Activated B cell treated with CpG ODN at 0.5 μM for 24 hours (primary cell): ENCODE measurements at places on chromosomes 12 and 14. TPM values are rescaled to one million over a fixed set of nuclear protein-coding genes. Genes with fewer than 3 reads are reported as not detected.

RIPK3 gene
- 38.9 and 39.2 TPM in 2 replicates for total RNA-seq

CNOT2 gene
- total RNA-seq: 92.4 and 98.1 TPM in 2 replicates

ADCY4 gene
- 2.3 and 2.4 TPM in 2 replicates for total RNA-seq

NEUROD4 gene
- not detected in 2 replicates for total RNA-seq

MLH3 gene
- total RNA-seq: 20.0 and 21.7 TPM in 2 replicates

GRCh38 chr12:12790956-12791355, 5.5 kb downstream of the APOLD1 start:
- H3K4me1 ChIP-seq: peaks cover 20% of the 10 kb centered on the region
- no peak for DNase-seq
- no peak overlapping the region for H3K4me3 ChIP-seq
- no peaks in the 10 kb centered on the region for H3K27me3 ChIP-seq

- no peak overlapping the region for H3K4me3 ChIP-seq
- H3K27ac ChIP-seq: peak overlapping the region; percentile 70
- peaks cover 3% of the 10 kb centered on the region for H3K36me3 ChIP-seq
- peaks cover 88% of the 10 kb centered on the region for H3K4me1 ChIP-seq
- no peak for DNase-seq
These were observed 223.7 kb downstream of the CHST11 start for GRCh38 chr12:104680491-104680890.

- H3K4me1 ChIP-seq: no peaks in the 10 kb centered on the region
- no peak for DNase-seq
- H3K27me3 ChIP-seq: no peaks in the 10 kb centered on the region
- H3K27ac ChIP-seq: no peak overlapping the region
- no peaks in the 10 kb centered on the region for H3K36me3 ChIP-seq
- no peak overlapping the region for H3K4me3 ChIP-seq
These were observed 244.4 kb downstream of the ATXN7L3B start for GRCh38 chr12:74781991-74782485.

GRCh38 chr12:100184549-100185145, 16.0 kb upstream of the ACTR6 start:
- H3K27me3 ChIP-seq: no peaks in the 10 kb centered on the region
- peaks cover 6% of the 10 kb centered on the region for H3K4me1 ChIP-seq
- DNase-seq: no peak
- H3K4me3 ChIP-seq: no peak overlapping the region
- no peak overlapping the region for H3K27ac ChIP-seq

DNA sequence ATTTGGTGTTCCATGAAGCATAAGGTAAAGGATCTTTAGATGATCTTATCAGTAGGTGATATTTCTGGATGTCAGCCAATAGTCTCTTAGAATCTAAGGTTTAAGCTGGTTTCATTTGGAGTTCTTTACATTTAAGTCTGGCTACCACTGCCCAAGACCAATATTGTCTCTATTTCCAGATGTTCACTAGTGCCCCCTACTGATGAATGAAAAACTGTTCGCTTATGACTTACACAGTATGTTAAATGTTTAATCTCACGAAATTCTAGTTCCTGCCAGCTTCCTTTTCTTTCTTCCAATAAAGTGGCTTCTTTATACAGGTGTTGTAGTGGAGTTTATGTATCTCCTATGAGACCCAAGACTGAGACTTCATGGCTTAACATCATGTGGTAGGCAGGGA, 31.8 kb upstream of the MIS18BP1 start:
- no peak for DNase-seq
- H3K36me3 ChIP-seq: peaks cover 3% of the 10 kb centered on the region
- H3K27ac ChIP-seq: no peak overlapping the region
- H3K27me3 ChIP-seq: peaks cover 5% of the 10 kb centered on the region
- no peak overlapping the region for H3K4me3 ChIP-seq

- H3K4me1 ChIP-seq: no peaks in the 10 kb centered on the region
- H3K27ac ChIP-seq: no peak overlapping the region
- no peak overlapping the region for H3K4me3 ChIP-seq
- no peaks in the 10 kb centered on the region for H3K36me3 ChIP-seq
- no peak for DNase-seq
These were observed 324.5 kb downstream of the NELL2 start for GRCh38 chr12:44551631-44552030.

GRCh38 chr12:116924558-116925453, 14.1 kb downstream of the FBXW8 start:
- DNase-seq: no peak
- H3K4me3 ChIP-seq: peak overlapping the region; percentile 19
- peaks cover 47% of the 10 kb centered on the region for H3K4me1 ChIP-seq
- peaks cover 24% of the 10 kb centered on the region for H3K36me3 ChIP-seq
- no peak overlapping the region for H3K27ac ChIP-seq

- no peaks in the 10 kb centered on the region for H3K36me3 ChIP-seq
- H3K27me3 ChIP-seq: no peaks in the 10 kb centered on the region
- H3K4me1 ChIP-seq: no peaks in the 10 kb centered on the region
- no peak overlapping the region for H3K27ac ChIP-seq
- DNase-seq: no peak
These were observed 101.2 kb upstream of the LRFN5 start for GRCh38 chr14:41505491-41505890.

DNA sequence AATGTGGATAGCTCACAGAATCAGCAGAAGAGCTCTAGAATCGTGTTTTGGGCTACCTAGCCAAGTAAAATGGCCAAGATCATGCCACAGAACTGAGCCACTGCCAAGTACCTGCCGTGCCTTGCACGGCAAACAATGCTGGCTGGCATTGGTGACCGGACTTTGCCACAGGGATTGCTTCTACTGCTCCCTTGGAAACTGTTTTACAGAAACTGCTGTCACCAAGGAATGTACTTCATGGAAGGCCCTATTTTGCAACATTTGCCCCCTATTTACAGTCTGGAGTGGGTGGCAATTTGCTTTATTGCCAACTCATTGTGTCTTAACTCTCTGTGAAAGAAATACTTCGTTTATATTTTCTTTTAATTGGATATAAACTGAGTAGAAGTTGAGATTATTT, 49.0 kb downstream of the BORCS5 start:
- H3K36me3 ChIP-seq: peaks cover 22% of the 10 kb centered on the region
- DNase-seq: no peak
- no peaks in the 10 kb centered on the region for H3K27me3 ChIP-seq
- no peak overlapping the region for H3K4me3 ChIP-seq
- H3K4me1 ChIP-seq: peaks cover 3% of the 10 kb centered on the region

DNA sequence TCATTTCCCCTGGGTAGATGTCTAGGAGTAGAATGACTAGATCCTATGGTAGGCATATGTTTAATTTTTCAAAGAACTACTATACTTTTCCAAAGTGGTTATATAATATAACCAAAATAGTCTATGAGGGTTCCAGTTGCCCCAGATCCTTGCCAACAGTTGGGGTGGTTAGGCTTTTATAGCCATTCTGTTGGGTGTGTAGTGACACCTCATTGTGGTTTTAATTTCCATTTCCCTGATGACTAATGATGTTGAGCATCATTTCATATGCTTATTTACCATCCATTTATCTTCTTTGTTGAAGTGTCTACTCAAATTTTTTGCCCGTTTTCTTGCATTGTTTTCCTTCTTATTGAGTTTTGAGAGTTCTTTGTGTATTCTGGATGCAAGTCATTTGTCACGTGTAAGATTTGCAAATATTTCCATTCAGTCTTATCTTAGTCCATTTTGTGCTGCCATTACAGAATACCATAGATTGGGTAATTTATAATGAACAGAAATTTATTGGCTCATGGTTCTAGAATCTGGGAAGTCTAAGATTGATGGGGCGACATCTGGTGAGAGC, 4.7 kb downstream of the SYNE2 start:
- H3K27ac ChIP-seq: no peak overlapping the region
- no peaks in the 10 kb centered on the region for H3K27me3 ChIP-seq
- DNase-seq: no peak
- peaks cover 29% of the 10 kb centered on the region for H3K4me1 ChIP-seq
